Stimulated activated CD4-positive, alpha-beta T cell treated with anti-CD3 and anti-CD28 coated beads, TNF-alpha, amount 100 ng/mL, for 4 hours (primary cell): ENCODE measurements at places on chromosomes 4 and X.

GRCh38 chr4:113677325-113677724 is 84.2 kb downstream of the CAMK2D start:
- DNase-seq: no peak

- DNase-seq: no peak
Measured at GRCh38 chr4:48261281-48261680, 8.4 kb downstream of the TEC start.

DNA sequence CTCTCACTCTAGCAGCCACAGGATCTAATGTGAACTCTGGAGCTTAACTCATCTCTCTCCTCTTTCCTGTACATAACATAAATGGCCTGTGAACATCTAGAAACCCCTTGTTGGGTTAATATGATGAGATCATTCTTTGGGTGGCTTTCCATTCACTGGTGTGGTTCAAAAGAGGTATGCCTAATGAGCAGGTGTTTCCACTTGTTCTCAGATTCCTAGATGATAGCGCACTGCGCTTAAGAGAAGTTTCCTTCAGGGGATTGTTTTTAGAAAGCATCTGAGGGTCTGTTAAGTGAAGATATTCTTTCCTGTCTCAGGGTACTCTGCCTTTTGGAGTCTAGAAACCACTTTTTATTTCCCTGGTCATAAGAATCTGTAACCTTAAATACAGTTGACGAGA is 32.5 kb downstream of the FRMPD4 start:
- DNase-seq: no peak

- DNase-seq: no peak
Measured at GRCh38 chr4:32775049-32775448, 2054.9 kb downstream of the PCDH7 start.

DNA sequence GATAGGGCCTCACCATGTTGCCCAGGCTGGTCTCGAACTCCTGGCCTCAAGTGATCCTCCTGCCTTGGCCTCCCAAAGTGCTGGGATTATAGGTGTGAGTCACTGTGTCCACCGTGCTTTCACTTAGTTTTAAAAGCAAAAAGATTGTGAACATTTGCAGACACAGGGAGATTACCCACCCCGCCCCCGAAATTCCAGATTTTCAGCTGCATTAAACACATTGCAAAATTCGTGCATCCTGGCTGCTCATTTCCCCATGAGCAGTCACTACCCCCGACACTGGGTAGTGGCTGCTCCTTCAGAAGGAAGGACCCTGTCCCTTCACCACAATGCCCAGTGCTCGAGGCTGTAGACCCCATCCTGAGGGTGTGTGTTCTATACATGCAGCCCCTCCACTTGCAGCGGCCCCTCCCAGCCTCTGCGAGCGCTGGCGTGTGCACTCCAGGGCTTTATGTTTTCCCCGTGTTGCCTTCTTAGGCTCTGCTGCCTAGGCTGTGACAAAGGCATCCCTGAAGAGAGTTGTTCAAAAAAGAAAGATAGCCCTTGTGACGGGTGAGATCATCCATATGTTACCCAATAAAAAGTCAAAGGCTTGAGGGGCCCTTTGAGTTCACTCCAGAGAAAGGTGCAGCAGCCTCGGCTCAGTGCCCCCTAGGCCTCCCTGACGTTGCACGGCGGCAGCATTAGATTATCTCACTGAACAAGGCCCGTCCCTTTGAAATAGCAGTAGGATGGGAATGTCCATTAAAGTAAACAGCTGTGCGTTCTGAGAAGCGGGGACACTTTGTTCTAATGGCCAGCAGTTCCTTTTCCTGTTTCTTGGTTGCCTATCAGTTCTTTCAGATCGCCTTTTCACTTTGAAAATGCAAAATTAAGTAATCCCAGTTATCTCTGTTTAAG is 71.6 kb downstream of the SHROOM2 start:
- DNase-seq: no peak
